Breast epithelium (tissue), 4 donors: ENCODE measurements at places on chromosomes 1 and 21. TPM values are rescaled to one million over a fixed set of nuclear protein-coding genes. Genes with fewer than 3 reads are reported as not detected.

Gene OR2T5
- not detected for total RNA-seq

Gene PLEKHN1
- 1.6 TPM for total RNA-seq

Gene FCRL2
- total RNA-seq: 0.66 TPM

GRCh38 chr1:202586018-202586821 lies 124.0 kb downstream of the SYT2 start:
- no peaks in the 10 kb centered on the region for H3K27me3 ChIP-seq
- peaks cover 11% of the 10 kb centered on the region for H3K4me1 ChIP-seq
- no peak overlapping the region for H3K4me3 ChIP-seq
- DNase-seq: peak; percentile 55
- H3K27ac ChIP-seq: peak overlapping the region; percentile 95

- H3K27ac ChIP-seq: no peak overlapping the region
- no peaks in the 10 kb centered on the region for H3K36me3 ChIP-seq
- no peaks in the 10 kb centered on the region for H3K27me3 ChIP-seq
Measured at GRCh38 chr21:15003463-15004135, 61.2 kb downstream of the NRIP1 start.
